NCI-H1105 treated with DMSO at 0.1 percent for 48 hours (cell line): ENCODE measurements at places on chromosomes 5 and 9.

GRCh38 chr9:10005206-10005605, 607.6 kb downstream of the PTPRD start:
- DNase-seq: no peak

DNA sequence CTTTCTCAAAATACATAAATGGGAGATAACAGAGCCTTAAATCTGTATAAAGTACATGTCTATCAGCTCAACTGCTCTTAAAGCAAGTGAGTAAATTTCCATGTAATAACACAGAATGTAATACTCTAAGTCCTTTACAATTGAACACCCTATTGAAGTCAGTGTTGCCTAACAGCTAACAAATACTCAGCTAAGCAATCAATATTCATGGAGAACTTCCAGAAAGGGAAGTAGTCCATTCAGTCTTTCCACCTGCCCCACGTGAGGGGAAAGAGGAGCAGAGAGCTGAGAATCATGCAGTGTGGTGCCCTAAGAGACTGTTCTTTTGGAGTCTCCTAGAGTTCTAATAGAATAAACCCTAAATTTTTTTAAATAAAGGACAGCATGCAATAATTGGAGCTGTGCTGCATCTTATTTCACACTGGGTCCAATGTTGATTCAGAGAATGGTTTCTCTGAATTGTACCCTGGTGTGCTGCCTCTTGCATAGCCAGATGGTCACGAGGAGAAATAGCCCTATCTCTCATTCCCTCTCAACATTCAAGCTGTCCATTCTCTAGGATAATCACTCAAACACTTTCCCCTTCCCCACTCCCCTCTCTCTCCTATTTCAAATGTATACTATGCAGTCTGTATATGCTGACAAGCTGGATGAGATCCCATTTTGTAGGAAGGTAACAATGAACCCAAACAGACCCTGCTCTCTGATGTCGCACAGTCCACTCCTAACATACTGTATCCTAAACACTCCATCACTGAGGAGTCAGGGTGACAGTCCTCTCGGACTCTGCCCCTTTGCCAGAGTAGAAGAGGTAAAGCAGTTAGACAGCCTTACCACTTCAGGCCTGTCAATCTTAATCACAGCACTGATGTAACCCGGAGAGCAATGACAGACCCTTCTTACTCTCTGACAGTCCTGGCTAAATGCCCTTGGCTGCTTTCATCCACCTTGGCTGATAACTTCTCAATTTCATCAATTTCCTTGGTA, 134.8 kb downstream of the EPB41L4A start:
- DNase-seq: no peak

- no peak for DNase-seq
These were observed 35.7 kb downstream of the RAD50 start for GRCh38 chr5:132592521-132592920.

DNA sequence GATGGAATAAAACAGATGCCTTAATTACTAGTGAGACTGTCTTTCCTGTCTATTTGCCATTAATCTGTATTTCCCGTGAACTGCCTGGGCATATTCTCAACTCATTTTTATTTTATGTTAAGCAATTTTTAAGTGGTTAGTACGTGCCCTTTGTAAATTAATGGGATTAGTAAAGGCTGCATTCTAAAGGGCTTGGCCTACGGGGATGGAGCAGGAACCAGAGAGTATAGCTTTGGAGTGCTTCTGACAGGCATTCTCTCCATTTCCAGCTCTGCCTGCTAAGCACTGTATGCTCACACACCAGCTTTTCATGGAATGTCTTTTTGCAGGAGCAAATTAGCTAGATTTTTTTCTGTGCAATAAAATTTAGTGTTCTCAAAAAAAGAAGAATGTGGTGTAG, 241.2 kb downstream of the MCTP1 start:
- no peak for DNase-seq
